ENCODE measurements at places on chromosomes 4 and X.
A peak's percentile ranks its signal among the peaks of the same experiment; 100 is the strongest.

- no peak for DNase-seq
Measured at GRCh38 chr4:61079427-61079826, 120.7 kb upstream of the ADGRL3 start.

- DNase-seq, result peak; percentile 13
Measured at GRCh38 chrX:55056820-55057674, 17.8 kb upstream of the PAGE2B start.

DNA sequence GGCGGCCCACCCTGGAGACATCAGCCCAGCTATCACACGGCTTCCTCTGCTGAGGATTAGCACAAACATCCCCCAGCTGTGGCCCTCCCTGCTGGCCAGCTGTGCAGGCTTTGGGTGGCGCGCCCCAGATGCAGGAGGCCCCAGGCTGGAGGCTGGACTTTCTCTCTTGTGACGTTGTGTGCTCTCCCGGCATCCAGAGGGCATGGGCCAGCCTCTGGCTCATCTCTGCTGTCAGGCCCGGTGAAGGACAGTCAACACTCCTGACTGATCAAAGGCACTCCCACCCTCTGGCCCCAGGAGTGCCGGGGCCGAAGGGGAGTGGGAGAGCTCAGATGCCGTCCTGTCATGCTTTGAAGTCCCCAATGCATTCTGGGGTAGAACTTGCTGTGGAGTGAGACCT, 29.9 kb upstream of the PJA1 start:
- DNase-seq, result no peak

- DNase-seq, result no peak
Measured at GRCh38 chr4:127134490-127134889, 498.3 kb upstream of the INTU start.

- no peak for DNase-seq
Measured at GRCh38 chrX:31128855-31129254, 57.0 kb upstream of the FTHL17 start.

DNA sequence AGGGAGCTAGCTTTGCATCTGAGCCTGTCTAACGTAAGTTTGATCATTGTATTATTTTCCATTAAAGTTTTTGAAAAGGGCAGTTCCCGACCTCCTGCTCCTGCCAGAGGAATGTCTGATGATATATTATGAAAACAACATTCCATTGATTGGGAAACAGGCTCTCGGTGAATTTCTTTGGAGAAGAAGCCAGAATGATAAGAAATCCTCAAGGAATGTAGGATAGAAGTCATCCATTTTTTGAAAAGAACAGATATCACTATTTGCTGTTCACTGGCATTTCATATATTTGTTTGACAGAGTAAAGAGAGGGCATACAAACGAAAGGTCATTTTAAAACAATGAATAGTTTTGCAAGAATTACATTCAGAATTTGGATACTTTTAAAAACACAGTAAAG, 781.0 kb upstream of the HTR2C start:
- DNase-seq, result no peak

- DNase-seq, result peak; percentile 83
Measured at GRCh38 chrX:43958529-43958928, 14.7 kb downstream of the NDP start.

DNA sequence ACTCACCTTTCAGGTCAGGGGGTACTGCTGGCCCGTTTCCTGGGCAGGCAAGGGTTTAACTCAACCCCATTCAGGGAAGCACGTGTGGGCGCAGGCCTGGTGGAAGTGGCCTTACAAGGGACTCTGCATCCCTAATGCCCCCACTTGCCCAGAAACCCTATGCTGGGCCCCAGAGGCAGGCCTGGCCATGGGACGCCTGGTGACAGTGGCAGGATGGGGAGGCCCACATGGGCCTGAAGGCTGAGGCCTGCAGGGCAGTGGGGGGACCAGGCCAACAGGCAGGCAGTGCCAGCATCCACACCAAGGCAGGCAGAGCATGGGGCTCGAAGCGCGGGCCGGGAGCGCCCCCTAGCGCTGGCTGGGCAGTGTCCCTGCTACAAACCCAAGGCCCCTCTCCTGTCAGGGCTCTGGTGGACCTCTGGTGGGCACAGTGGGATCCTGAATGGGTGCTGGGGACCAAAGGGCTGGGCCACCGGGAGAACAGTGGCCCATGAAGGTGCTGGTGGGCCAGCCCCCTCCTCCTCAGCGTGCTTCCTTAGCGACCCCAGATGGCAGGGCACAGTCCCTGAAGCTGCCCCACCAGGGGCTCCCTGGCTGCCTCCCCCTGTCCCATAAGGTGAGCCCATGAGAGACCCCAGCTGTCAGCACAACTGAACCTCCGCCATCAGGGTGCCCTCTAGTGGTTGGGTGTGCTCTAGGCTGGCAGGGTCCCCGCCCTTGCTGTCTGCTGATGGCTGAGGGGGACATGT, 16.8 kb downstream of the FGFR3 start:
- DNase-seq, result peak; percentile 90

- DNase-seq, result no peak
Measured at GRCh38 chr4:159566786-159567185, 463.9 kb downstream of the RAPGEF2 start.

GRCh38 chrX:49177338-49177833, 5.7 kb downstream of the PLP2 start:
- no peak for DNase-seq

GRCh38 chr4:699816-700580, 5.6 kb upstream of the PCGF3 start:
- DNase-seq, result no peak

- peak; percentile 56 for DNase-seq
Measured at GRCh38 chr4:80197601-80198440, 518 bp downstream of the PRDM8 start.

GRCh38 chrX:10039821-10040793, 72.9 kb downstream of the CLDN34 start:
- no peak for DNase-seq

- no peak for DNase-seq
Measured at GRCh38 chr4:6944301-6945051, 34.9 kb downstream of the TBC1D14 start.

DNA sequence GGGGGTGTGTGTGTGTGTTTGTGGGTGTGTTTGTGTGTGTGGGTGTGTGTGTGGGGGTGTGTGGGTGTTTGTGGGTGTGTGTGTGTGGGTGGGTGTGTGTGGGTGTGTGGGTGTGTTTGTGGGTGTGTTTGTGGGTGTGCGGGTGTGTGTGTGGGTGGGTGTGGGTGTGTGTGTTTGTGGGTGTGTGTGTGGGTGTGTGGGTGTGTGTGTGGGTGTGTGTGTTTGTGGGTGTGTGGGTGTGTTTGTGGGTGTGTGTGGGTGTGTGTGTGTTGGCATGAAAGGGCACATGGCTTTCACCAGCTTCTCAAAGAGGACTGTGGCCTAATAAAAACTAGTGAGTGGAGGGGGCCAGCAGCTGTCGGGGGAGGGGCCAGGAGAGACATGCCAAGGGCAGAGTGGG, 25.3 kb upstream of the ZNF185 start:
- no peak for DNase-seq

- no peak for DNase-seq
Measured at GRCh38 chr4:8442596-8443358, 2.2 kb downstream of the TRMT44 start.

GRCh38 chrX:115399306-115399705, 109.8 kb downstream of the LUZP4 start:
- DNase-seq, result no peak

DNA sequence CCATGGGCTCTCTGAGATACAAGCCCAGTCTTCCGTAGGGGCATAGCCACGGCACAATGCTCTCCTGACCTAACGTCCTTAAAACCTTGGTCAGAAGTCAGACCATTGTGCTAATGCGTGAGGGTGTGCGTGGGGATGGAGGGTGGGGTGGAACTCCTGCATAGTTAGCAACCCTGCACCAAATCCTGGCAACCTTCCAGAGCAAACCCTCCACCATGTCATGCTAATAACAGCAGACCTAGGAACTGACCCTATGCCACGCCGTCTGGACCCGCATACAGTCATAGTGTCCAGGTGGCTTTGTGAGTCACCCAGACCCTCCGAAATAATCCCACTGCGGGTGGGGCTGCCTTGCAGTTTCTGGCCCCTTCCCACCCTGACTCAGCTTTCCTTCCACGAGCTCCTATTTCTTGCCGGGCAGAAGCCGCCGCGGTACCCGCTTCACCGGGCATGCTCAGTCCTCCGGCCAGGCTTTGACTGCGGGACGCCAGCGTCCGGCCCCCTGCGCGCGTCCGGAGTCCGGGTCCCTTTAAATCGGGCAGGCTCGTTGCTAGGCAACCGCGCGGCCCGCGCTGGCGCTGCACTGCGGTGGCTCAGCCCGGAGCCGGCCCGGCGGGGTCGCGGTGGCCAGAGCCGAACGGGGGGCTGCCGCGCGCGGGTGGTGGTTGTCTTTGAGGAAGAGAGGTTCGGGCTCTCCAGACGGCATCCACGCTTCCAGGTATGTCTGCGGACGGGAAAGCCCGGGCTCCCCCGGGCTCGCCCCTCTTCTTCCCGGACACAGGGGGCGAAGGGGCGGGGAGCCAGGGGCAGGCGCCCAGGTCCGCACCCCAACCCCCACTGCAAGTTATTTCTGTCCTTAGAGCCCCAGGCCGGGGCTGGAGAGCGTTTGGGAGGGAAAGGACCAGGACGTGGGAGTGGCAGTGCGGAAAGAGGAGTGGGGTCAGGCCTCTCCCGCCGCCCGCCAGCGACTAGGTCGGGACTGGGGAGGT, at the start of gene CCDC160:
Gene CCDC160, plus strand, starts transcription at position 557 of the 989 bp plus-strand sequence. CDS start 7,619 bp downstream, outside the sequence.
- DNase-seq, result peak; percentile 67

GRCh38 chr4:104330125-104330905, 164.4 kb downstream of the CXXC4 start:
- no peak for DNase-seq

DNA sequence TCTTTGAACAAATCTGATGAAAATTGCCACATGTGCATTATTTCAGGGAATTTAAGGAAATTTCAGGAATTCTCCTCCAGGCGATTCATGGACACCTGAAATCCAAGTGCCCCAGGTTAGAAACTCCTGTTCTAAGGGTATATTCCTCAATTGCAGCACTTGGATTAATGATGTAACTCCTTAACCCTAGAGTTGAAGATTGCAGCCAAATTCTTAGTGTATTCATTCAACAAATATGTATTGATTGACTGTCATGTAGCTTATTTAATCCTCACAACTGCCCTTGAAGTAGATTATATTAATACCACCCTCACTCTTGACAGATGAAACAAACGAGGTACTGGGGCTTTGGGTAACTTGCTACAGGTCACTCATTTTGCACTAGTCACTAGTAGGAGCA, 11.3 kb downstream of the CETN2 start:
- no peak for DNase-seq

DNA sequence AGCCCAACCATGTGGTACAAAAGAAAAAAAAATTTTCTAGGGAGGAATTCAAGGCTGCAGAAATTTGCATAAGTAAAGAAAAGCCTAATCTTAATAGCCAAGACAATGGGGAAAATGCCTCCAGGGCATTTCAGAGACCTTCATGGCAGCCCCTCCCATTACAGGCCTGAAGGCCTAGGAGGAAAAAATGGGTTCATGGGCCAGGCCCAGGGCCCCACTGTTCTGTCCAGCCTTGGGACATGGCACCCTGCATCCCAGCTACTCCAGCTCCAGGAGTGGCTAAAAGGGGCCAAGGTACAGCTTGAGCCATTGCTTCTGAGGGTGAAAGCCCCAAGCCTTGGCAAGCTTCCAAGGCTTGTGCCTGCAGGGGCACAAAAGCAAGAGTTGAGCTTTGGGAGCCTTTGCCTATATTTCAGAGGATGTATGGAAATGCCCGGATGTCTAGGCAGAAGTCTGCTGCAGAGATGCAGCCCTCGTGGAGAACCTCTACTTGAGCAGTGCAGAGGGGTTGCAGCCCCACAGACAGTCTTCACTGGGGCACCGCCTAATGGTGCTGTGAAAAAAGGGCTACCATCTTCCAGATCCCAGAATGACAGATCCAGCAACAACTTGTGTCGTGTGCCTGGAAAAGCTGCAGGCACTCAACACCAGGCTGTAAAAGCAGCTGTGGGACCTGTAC, 111.0 kb downstream of the ANXA10 start:
- DNase-seq, result no peak

- DNase-seq, result no peak
Measured at GRCh38 chrX:22396408-22396807, 123.7 kb downstream of the CBLL2 start.

- DNase-seq, result no peak
Measured at GRCh38 chr4:137414802-137415201, 117.5 kb downstream of the PCDH18 start.

DNA sequence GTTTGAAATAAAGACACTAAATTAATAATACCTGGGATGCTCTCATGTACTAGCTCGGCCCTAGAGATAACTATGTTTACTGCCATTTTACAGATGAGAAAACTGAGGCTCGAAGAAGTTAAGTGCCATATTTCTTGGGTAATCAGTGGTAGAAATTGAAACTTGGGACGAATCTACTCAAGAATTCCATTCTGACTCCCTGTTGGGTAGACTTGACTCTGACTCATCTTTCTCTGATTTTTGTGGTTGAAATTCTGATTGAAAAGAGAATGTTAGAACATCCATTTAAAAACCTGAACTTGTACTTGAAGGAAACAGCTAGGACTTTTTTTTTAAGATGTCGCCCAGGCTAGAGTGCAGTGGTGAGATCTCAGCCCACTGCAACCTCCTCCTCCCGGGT, 50.1 kb upstream of the NSUN7 start:
- DNase-seq, result peak; percentile 66

GRCh38 chr4:142005519-142005918, 369.1 kb downstream of the IL15 start:
- no peak for DNase-seq

DNA sequence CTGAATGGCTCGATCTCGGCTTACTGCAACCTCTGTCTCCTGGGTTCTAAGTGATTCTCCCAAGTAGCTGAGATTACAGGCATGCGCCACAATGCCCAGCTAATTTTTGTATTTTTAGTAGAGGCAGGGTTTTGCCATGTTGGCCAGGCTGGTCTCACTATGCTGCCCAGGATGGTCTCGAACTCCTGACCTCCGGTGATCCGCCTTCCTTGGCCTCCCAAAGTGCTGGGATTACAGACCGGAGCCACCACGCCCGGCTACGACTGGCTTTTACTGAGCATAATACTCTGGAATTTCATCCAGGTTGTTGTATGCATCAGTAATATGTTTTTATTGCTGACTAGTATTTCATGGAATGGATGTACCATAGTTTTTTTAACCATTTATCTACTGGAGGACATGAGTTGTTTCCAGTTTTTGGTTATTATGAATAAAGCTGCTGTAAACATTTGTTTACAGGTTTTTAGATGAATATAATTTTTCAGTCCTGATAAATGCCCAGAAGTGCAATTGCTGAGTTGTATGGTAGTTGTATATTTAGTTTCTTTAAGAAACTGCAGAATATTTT, 31.2 kb downstream of the N4BP2 start:
- DNase-seq, result no peak

DNA sequence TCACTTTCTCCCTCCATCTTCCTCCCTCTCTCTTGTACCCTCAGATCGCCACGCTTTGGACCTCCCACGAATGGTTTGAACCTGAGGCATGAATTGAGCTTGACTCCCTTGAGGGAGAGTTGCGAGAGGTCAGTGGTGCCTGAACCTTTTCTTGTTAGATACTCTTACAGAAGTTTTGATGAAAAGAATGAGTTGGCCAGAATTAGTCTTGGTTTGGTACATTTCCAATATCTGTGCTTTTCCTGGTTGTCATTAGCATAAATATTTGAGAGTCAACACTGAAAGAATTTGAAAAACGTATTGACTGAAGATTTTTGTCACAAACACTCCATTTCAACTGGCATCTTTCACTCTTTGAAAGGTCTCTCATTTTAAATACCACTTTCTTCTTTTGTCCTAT, 510.6 kb upstream of the DIPK2B start:
- peak; percentile 82 for DNase-seq
